Left lung (tissue), 14 donors: ENCODE measurements at places on chromosomes 6 and 20. TPM values are rescaled to one million over a fixed set of nuclear protein-coding genes. Genes with fewer than 3 reads are reported as not detected.

The SEMG1 gene
- 0.31 TPM for total RNA-seq

The MATN4 gene
- 0.23 TPM for total RNA-seq

The ESF1 gene
- 13.0 TPM for total RNA-seq

The SLA2 gene
- 0.87 TPM for total RNA-seq

The TBX18 gene
- total RNA-seq: 0.60 TPM

The GSTA4 gene
- 49.1 TPM for total RNA-seq

The XKR7 gene
- 0.05 TPM for total RNA-seq

The ZNF165 gene
- total RNA-seq: 4.2 TPM

The LY6G6C gene
- total RNA-seq: not detected

The MAS1L gene
- not detected for total RNA-seq

The SMOC2 gene
- total RNA-seq: 8.9 TPM

The TBC1D7 gene
- 18.3 TPM for total RNA-seq

The PROKR2 gene
- total RNA-seq: not detected

The WFDC10B gene
- total RNA-seq: 0.44 TPM

The TRAPPC3L gene
- 0.12 TPM for total RNA-seq

The IRAK1BP1 gene
- 5.1 TPM for total RNA-seq
